ENCODE measurements at places on chromosomes 2 and 18. TPM values are rescaled to one million over a fixed set of nuclear protein-coding genes. Genes with fewer than 3 reads are reported as not detected.

Gene KLHL14
- not detected for total RNA-seq

Gene SH2D6
- 0.08 TPM for total RNA-seq

GRCh38 chr2:15968280-15969178 lies 28.2 kb downstream of the MYCN start:
- no peak for DNase-seq

Gene PDE1A
- not detected for total RNA-seq

DNA sequence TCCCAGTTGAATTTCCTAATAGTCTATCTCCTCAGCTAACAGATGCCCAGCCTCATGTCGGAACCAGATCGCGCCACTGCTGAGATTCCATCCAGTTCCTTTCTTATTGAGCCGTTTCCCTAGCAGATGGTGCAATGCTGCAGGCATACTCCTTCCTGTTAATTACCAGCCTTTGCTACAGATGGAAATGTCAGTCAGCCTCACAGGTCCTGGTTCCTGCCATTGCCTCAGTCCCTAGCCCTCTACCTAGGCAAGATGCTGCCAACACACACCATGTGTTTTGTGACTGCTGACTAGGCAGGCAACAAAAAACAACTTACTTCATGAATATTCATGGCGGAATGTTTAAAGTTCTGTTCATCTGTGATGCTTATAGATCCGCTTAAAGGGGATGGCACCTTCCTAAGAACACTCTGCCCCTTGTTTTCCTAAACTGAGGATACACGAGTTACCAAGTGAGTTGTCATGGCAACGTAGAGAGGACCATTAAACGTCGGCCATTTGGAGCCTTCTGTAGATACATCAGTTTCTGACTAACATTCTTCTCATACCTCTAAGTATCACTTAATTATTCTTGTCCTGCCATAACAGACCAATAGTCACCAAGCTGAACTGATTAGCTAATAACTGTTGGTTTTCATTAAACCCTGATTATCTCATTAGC lies 749.5 kb downstream of the RNF144A start:
- no peak for DNase-seq

Gene CEBPZ
- 27.0 TPM for total RNA-seq

GRCh38 chr18:8469544-8470130 lies 139.6 kb upstream of the RAB12 start:
- DNase-seq: no peak

DNA sequence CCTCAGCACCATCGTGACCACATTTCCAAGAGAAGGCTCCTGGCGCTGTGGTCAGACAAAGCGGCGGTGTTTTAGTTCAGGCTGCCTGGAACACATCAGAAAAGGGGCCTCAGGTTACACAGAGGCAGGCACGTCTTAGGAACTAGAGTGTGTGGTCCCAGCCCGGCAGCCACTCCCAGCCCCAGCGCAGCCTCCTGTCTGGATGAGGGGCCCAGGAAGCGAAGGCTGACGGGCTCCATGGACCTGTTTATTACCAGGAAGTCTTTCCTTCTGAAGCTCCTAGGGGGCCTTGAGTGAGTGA lies 10.0 kb upstream of the GPR55 start:
- no peak for DNase-seq

GRCh38 chr2:233944722-233945121 lies 27.5 kb downstream of the TRPM8 start:
- DNase-seq: no peak

Gene DSG1
- total RNA-seq: not detected

DNA sequence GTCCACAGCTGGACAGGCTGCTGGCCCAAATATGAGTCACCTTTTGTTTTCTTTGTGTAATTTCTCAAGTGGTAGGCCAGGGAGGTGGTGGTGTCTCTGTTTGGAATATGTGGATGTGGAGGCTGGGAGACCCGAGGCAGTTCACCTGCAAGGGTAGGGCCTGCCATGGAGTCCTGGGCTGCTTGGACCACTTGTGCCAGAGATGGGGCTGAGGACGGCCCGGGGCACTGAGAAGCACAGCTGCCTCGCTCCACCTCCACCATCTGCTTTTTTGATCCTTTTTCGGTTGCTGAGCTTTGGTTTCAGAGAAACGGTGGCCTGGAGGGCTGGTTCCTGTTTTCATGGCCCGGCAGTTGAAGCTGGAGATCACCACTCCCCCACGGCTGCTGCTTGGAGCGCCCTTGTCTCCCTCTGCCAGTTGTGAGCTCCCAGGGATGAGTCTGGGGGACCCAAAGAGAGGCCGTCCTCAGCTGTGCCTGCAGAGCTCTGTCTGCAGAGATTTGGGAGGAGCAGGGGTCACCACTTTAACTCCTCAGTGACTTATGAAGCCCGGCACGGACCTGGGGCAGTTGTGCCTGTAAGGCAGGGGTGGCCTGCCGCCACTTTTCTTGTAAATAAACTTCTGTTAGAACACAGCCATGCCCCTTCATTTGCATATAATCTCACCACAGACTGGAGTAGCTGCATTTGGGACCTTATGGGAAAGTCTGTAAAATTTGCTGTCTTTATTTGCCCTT lies 67.6 kb upstream of the MCFD2 start:
- DNase-seq: no peak

Gene SCN2A
- not detected for total RNA-seq

Gene TANC1
- 16.1 TPM for total RNA-seq

DNA sequence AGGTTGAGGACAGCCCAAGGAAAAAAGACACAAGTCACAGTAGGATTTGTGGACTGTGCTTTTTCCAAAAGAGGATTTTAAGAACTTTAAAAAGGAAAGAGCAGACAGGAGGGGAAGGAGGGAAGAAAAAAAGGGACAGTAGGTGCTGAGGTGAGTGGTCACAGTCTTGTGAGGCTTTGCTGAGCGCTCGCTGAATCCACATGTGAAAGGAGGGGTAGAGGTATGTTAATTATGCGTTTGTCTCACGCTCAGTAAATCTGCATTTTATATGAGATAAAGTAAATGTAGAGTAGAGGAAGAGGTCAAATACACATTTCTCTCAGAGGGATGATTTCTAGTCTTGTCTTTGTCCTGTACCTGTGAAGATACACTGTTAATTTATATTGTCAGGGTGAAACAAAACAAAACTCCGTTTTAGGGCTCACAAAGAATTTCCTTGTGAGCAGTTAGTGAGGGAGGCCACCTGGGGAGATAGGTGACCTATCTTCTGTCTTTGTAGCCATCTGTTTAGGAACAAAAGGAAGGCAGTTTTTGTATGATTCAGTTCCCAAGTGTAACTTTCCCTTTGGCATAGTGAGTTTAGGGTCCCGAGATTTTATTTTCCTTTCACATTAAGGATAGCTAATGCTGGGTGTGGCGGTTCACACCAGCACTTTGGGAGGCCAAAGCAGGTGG lies 25.3 kb downstream of the GNAL start:
- DNase-seq: no peak

GRCh38 chr2:8674420-8675009 lies 7.3 kb upstream of the ID2 start:
- DNase-seq: no peak

DNA sequence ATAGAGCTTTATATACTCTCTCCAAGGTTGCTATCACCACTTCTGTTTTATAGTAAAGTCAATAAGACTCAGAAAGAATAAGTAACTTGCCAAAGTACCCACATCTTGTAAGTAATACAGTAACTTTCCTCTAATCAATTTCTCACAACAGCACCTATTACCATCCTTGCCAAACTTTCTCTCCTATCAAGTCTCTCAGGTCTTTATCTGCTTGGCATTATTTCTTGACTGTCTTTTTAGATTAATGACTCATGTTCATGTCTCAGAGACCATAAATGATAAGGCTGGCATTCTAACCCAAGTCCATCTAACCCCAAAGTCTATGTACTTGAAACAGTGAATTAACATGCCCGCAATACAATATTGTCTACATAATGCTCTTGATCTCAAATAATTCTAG lies 618.0 kb upstream of the ZEB2 start:
- DNase-seq: no peak

- no peak for DNase-seq
These were observed 252.7 kb upstream of the GALNT5 start for GRCh38 chr2:157004789-157005188.

Gene POTEJ
- not detected for total RNA-seq

Gene SPP2
- not detected for total RNA-seq

DNA sequence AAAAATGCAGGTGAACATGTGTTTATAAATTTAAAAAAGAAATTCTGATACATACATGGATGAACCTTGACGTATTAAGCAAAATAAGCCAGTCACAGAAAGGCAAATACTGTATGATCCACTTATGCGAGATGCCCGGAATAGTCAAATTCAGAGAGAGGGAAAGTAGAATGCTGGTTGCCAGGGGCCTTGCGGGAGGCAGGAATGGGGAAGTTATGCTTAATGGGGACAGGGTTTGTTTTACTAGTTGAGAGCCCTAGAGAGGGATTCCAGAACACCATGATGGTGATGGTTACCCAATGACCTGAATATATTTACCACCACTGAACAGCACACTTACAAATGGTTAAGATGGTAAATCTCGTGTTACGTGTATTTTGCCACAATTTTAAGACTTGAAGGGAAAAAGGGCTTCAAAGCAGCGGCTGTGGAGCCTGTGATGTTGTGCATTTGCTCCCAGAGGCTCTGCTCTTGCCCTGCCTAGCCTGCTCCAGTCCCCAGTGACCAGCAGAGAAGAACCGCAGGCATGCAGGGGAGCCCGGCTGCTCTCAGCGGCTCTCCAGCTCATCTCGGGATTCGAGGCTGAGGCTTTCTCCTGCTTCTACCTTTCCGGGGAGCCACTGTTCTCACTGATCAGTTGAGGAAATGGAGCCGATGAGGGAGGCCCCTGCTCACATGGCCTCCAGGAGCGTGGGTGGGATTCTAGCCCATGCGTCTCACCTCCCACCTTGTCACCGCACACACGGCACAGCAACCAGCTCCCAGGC lies 51.7 kb upstream of the TFCP2L1 start:
- DNase-seq: no peak

GRCh38 chr18:47709556-47709955 lies 220.9 kb downstream of the SMAD2 start:
- no peak for DNase-seq

GRCh38 chr2:218032336-218033171 lies 29.8 kb upstream of the TNS1 start:
- no peak for DNase-seq

DNA sequence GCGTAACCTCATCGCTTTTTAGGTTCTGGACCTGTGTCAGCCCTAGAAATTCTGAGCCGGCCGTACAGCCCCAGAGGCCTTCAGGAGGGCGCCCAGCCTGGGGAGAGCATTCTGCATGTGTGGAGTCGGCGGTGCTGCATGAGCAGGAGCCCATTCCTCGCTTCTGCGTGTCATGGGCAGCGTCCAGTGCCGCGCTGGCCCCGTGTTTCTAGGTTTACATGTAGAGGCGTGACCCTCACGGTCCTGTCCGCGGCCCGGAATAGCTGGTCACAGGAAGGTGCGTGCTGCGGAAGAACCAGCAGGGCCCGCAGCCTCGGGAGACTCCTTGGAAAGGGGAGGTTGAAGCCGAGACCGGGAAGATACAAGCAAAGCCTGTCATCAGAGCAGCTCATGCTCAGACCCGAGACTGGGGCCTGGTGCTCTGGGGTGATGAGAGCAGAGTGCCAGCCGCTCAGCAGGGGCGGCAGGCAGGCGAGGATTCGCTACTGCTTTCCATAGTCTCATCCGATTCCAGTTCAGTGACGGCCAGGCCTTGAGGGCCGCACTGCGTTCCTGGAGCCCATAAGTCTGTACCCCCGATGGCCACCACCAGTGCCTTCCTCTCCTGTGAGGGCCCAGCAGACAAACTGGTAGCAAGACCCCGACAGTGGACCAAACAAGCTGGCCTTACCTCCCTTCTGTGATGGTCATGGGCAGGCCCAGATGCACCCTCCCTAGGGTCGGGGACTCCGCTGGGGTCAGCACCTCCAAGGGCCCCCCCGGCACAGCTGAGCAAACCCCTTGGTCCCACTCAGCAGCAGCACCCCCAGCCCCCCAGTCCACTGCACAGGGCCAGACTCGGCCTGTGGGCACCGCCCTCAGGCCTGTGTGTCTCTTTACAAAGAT lies 15.6 kb upstream of the NFATC1 start:
- no peak for DNase-seq

Gene UGT1A5
- 3.1 TPM for total RNA-seq

Gene AQP12B
- not detected for total RNA-seq

GRCh38 chr2:30446602-30447148 lies 371 bp upstream of the LCLAT1 start:
- peak; percentile 64 for DNase-seq

- no peak for DNase-seq
These were observed 361.6 kb downstream of the SOX11 start for GRCh38 chr2:6053743-6054142.

- peak; percentile 63 for DNase-seq
These were observed 224.8 kb upstream of the ID2 start for GRCh38 chr2:8457092-8457481.

DNA sequence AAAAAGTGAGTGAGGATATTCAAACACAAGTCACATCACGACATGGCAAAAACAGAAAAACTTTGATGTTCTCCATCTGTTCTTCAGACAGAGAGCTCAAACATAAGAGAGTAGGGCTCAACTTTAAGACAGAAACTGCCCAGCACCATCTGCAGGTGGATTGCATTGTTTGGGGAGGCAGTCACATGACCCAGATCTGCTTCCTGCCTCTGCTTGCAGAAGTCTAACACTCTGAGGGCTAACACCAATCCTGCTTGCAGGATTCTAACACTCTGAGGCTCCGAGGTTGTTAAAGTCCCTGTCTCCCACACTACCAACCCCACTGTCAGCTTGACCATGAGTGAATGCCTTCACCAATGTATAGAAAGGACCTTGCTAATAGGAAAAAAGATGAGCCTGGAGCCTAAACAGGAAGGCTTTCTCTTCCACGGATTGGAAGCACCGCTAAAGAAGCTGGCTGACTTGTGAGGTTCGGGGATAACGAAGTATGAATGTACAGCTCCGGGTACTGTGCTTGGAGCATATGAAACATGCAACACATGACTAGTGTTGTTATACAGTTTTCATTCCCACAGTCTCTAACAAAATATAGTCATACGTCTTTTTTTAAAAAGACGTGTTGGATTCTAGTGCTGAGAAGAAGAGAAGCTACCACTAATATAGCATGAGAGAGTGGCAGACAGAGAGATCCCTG lies 176.6 kb upstream of the CREB1 start:
- DNase-seq: no peak

Gene LCT
- not detected for total RNA-seq

- no peak for DNase-seq
These were observed 688.2 kb downstream of the NYAP2 start for GRCh38 chr2:226087505-226088365.

DNA sequence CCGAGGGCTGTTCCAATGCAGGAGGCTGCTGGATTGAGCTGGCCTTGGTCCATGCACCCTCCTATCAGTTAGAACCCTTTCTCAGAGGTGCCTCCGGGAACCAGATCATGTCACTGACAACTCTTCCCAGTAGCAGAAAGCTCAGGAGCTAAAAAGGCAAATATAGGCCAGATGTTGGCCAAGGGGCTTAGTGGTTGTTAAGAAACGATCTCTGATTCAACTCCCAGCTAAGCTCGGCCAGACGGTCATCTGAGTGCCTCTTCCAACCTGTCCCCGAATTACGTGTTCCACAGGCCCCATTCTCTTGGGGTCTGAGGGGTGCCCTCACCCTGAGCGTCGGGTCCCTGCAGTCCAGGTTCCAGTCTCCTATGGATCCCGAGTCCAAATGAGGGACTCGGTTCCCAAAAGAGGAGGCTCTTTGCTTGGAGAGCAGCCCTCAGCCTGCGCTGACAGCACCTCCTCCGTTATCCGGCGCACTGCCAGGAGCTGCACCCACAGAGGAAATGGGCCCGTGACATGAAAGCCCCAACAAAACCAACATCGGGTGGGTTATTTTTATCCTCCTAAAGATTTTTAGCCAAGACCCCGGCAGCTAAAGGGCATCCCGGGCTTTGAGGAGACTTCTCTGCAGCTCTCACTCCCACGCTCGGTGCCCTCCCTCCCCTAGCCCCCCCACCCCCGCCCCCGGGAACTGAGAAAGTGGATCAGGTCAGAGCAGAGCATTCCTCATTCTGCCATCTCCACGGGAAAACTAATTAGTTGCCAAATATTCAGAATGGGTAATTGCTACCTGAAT lies 106.6 kb upstream of the ID2 start:
- DNase-seq: no peak
